ENCODE measurements at places on chromosomes 3 and 15.

- no peak for DNase-seq
Observed at GRCh38 chr15:74552773-74553441, 11.9 kb downstream of the ARID3B start.

DNA sequence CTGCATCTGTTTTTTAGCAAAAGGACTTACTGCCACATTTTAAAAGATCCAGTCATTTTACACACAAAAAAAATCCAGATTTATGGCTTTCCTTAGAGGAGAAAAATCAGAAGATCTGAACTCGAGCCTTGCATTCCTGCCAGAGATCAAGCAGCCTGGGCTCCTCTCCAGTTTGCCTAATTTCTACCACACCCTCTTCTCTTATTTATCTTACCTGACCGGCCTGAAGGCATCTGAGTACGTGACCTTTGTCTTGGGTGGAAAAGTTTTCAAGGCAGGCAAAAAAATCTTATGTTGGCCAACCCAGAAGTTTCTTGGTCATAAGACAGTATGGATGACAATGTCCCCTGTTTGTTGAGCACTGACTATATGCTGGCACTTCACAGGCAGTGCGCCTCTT is 60.3 kb downstream of the CHRD start:
- no peak for DNase-seq

DNA sequence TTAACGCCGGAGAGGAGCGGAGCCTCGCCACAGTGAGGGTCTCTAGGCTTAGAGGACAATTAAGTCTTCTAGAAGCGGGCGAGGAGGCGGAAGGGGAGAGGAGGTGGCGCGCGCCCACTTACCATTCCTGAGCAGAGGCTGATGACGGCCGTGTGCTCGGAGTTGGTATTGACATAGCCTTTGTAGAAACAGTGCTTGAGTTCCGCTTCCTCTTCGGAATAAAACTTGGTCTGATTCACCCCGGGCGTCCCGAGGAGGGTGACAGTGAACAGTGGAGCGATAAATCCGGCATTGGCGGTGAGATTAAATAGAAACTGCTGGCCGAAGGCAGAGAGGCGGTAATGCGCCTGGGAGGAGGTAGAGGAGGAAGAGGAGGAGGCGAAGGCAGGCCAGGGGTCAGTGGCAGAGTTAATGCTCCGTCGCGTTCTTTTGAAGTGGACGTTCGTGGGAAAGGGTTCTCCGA is 1.3 kb downstream of the ADAMTS9 start:
- DNase-seq = no peak

DNA sequence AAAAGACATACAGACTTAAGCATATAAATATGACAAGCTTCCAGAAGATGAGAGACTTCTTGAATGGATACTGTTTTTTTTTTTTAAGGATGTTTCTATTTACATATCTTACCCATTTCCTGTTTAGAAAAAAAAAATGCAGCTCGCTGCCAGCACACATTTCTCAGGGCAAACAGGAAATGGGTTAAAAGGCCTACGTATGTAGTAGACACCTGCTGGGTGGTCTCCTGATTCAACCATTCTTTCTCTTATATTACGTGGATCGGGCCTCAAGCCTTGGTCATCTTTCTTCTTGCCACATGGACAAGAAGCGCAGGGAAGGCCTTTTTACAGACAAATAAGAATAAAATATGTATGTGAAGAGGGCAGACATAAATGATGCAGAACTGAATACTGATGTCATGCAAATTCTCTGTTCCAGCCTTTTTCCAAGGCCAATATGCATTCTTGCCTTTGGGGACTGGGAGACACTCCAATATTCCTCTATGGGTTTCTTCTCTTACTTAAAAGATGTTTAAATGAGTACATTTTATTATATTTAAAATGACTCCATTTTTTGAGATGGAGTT is 35.0 kb upstream of the TJP1 start:
- no peak for DNase-seq

DNA sequence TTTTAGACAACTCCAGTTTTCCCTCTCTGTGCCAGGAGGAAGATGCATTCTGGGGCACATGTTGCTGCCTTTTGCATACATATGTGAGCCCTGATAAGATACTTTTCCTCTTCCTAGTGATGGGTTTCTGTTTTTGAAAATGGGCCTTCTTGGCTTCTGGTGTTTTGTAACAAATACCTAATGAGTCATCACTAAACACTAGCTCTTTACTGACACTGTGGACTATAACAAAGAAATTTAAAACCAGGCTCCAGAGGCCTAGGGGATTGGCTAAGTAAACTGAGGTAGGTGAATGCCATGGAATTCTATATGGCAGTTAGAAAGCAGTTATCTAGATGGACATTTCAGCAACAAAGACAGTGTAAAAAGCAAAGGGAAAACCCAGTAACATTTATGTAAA is 93.4 kb upstream of the NR2E3 start:
- DNase-seq = no peak

DNA sequence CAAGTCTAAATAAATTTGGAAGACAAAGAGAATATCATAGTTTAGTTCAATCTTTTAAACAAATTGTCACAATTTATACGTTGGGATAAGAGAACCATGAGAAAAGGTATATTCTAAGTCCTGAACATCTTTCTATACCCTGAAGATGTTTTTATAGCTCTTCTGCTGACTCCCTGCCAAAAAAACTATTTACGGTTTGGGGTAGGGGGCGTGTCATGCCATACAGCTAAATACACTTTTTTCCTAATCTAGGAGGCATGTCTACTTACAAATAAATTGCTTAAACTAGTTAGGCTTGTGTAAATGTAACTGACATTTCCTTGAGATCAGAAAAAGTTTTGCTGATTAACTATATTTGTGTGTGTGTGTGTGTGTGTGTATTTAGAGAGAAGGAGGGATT is 163.3 kb downstream of the PGPEP1L start:
- no peak for DNase-seq

- DNase-seq = no peak
Observed at GRCh38 chr15:94272251-94272898, 41.0 kb downstream of the MCTP2 start.

- DNase-seq = no peak
Observed at GRCh38 chr3:2153547-2153946, 54.9 kb downstream of the CNTN4 start.
